ENCODE measurements at places on chromosomes 2 and 18.

- DNase-seq = no peak
These were observed 114.4 kb downstream of the CAPN13 start for GRCh38 chr2:30692829-30693275.

GRCh38 chr18:59011786-59012185 is 127.9 kb upstream of the SEC11C start:
- no peak for DNase-seq

- no peak for DNase-seq
These were observed 3.4 kb downstream of the INSIG2 start for GRCh38 chr2:118091631-118092030.

- DNase-seq = no peak
These were observed 884.3 kb downstream of the TSN start for GRCh38 chr2:122639711-122640110.

- no peak for DNase-seq
These were observed 20.8 kb downstream of the NCOA1 start for GRCh38 chr2:24511894-24512293.

DNA sequence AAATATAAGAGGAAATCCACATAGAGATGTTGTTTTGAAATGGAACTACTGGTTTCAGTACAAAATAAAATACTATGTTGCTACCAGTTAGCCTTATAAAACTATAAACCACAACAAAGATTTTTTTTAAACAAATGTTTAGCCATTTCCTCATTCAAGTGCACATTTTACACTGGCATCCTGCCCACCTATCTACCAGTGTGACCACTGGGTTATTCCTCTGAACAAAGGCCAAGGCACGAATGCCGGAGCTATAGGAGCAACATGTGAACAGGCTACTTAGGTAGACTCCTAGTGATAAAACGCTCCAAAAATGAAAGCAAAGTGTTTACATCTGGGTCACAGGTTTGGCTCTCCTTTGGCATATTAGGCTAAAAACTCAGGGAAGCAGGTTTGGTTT is 31.8 kb upstream of the SULT1C4 start:
- DNase-seq = no peak

DNA sequence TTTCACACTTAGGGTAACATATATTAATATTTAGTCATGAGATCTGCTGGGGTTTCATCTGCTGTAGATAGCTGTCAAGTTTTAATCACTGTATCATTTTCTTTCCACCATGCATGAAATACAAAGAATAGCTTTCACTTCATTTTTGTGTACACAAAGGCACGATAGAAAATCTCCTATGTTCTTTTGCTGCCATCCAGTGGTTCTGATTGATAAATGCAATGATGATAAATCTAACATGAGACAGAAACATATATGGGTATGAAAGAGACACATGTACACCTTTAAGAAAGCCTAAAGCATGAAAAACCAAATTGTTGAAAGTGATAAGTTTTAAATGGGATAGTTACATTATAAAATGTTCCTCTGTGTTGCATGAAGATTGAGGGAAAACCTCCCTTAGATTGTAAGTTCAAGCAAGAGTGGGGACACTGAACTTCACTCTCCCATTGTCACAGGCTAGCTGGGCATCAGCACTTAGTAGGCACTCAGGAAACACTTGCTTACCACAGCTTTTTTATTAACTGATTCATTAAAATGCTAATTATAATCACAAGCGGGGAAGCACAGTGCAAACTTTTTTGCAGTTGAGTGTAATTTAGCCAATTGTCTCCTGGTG is 31.2 kb downstream of the C1D start:
- no peak for DNase-seq

- peak; percentile 83 for DNase-seq
These were observed 765 bp upstream of the ID2 start for GRCh38 chr2:8680822-8681760.

DNA sequence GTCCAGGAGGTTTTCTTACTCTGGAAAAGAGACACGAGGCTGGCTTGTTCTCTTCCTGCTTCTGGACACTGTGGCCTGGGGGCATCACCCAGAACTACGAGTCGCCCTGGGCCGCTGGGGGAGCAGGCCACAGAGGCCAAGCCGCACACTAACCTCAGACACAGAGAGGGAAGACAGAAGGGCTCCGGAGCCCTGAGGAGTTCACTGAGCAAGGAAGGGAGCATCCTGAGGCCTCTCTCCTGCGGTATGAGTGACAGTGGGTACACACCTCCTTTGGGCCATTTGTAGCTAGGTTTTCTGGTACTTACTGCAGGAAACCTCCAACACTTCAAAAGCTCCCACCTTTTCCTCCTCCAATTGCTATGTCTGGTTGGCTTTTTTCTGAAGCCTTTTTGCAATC is 494.1 kb downstream of the DLGAP1 start:
- no peak for DNase-seq

DNA sequence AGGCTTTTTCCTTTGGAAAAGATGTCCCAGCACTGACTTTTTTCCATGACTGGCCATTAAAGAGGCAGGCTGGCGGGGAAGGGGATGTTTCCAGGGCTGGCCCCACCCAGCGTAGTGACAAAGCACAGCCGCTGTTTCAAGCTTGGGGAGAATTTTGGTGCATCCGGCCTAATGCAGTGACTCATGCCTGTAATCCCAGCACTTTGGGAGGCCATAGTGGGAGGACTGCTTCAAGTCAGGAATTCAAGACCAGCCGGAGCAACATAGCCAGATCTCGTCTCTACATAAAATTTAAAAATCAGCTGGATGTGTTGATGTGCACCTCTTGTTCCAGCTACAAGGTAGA is 78.0 kb upstream of the SH3BP4 start:
- DNase-seq = no peak

GRCh38 chr2:106866641-106867040 is 19.3 kb downstream of the ST6GAL2 start:
- no peak for DNase-seq

GRCh38 chr2:74225698-74226459 is 27.5 kb downstream of the MTHFD2 start:
- DNase-seq = no peak

Data from stimulated activated CD4-positive, alpha-beta T cell treated with anti-CD3 and anti-CD28 coated beads, TNF-alpha, amount 100 ng/mL, for 48 hours (primary cell).